Skeletal muscle cell (primary cell): ENCODE measurements at places on chromosomes 3 and 15.

DNA sequence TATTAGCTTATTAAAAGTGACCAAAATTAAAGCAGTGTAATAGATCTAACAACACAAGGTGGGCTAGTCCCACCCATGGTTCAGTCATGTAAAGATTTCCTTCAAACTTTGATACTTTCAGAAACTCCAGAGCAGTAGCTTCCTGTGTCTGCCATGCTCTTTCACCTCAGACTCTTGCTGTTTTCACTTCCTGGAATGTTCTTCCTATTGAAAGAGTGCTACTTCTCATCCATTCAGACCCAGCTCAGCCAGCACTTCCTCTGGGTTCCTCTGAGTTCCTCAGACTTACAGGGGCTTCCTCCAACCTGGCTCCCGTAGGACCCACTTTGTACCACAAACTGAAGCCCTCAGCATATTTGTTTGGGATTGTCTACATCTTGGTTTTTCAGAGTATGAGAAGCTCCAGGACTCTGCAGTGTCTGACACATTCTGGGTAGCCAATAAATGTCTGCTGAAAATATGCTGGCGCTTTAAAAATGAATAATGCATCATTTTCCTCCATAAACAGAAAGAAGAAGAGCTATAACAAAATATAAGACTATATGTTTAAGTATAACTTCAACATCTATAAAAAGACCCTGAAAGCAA lies 18.0 kb downstream of the NCEH1 start:
- no peak for DNase-seq

DNA sequence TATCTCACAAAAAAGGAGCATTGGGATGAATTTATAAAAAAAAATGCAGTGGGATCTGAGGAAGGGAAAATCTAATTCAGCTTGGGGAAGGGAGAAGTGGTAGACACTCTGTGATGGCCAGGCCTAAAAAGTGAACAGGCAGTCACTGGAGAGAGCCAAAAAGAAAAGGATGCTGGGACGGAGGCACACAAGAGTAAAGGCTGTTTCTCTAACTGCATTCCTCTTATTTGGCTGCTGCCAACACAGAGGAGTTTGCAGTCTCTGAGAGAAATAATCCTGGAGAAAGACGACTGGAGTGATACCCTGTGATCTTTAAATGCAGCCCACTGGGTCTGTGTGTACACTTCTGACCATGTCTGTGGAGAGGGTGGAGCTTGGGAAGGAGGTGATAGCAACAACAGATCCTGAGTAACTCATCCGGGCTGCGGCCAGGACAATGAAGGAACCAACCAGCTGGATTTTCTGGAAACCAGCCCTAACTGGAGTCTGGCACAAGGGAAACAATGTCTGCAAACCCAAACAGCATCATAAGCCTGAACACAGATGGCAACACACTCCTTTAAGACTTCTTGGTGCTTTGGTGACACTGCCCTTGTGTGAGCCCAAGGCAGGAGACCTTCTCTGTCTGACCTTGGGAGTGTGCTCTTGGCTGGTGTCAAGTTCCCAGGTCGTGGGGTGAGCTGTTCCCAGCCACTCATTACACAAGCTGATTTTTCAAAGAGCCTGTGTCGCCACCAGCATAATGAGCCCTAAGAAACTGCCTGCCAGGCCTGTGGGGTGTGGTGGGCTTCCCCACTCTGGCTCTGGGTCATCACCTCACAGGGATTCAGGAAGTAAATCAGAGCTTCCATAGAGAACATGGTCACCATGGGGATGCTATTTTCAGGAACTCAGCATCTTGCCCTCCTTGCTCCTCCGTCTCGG lies 8.0 kb downstream of the FYCO1 start:
- DNase-seq = peak; percentile 56

- DNase-seq = no peak
These were observed 15.5 kb downstream of the GREM1 start for GRCh38 chr15:32733281-32733680.

DNA sequence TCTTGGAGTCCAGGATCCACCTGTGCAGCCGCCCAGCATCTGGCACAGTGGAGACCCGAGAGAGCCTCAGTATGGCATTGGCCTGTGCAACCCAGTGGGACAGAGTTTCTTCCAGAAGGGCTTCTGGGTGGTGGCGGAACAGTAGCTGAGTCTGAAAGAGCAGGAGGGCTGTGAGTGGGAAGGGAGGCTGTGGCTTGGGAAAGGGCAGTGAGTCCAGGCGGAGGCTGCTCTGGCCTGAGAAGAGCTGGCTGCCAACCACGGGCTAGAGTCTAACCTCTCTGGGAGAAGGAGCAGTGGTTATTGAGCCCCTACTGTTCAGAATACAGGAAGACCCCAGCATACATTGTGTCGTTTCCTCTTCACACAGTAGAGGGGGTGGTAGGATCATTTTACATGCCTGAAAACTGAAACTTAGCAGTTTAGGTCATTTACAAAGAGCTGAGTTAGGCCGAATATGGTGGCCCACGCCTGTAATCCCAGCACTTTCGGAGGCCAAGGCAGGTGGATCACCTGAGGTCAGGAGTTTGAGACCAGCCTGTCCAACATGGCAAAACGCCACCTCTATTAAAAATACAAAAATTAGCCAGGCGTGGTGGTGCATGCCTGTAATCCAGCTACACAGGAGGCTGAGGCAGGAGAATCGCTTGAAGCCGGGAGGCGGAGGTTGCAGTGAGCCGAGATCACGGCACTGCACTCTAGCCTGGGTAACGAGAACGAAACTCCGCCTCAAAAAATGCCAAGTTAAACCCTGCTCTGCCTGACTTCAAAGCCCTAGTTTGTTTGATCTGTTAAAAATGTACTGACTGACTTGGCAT lies 3.2 kb downstream of the AEN start:
- DNase-seq = no peak

GRCh38 chr3:58135712-58136543 lies 74.8 kb downstream of the DNASE1L3 start:
- no peak for DNase-seq

GRCh38 chr15:84111575-84111974 lies 124.0 kb upstream of the GOLGA6L4 start:
- DNase-seq = no peak

DNA sequence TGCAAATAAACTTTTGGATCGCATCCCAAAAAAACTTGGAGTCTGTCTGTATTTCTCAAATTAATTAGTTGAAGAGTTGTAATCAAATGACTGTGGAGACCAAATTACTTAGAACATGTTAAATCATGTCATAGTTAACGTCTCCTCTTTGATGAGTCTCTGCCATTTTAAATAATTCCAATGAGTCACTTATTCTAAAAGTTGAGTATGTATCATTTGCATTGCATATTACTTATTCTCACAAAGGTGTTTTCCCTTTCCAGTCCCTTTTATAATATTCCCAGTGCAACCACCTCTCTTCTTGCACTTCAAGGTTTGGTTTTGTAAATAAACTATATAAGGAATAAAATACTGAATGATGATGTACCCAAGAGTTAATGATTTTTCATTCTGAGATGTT lies 36.0 kb upstream of the MBNL1 start:
- no peak for DNase-seq

DNA sequence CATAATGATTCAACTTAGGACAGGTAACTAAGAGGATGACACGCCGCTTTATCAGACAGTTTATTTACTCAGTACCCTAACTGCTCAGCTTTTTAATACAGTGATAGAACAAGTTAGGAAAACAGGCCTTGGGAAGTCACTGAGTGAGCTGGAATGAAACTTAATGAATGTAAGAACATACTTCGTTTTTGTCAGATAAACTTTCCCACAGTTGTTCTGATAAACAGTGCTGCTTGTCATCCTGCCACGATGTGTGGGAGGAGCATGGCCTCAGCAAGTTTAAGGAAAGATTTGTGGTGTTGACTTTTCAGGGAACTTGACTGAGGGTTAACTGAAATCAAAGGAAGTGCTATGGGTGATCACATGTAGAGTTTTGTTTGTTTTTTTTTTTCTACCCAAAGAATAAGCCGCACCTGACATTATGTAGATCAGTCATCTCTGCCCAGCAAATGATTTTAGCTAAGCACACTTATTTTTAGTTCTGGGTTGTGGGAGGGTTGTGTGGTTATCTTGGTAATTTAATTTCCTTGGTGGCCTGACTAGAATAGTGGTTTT lies 5.6 kb upstream of the P2RY14 start:
- peak; percentile 46 for DNase-seq

- DNase-seq = no peak
These were observed 87.0 kb upstream of the BOC start for GRCh38 chr3:113124256-113124830.

DNA sequence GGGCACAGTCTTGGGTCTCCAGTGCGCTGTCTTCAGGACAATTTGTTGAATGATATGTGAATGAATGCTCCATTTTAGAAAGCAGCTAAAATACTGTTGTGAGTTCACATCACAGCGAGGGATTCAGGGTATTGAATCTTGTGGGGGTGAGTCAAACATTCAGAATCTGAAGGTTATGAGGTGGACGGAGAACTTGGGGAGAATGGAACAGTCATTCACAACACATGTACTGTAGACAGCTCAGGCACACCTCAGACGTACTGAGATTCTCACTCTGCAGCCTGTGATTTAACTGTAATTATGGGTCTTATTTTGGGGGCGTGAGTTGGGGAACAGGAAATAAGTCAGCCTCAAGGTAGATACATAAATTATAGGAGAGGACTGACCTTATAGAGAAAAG lies 13.9 kb downstream of the CRYBG3 start:
- peak; percentile 25 for DNase-seq

GRCh38 chr3:129211345-129211744 lies 27.6 kb upstream of the CNBP start:
- no peak for DNase-seq

- no peak for DNase-seq
These were observed 85.2 kb downstream of the UBE2E2 start for GRCh38 chr3:23288286-23288685.
